Foreskin keratinocyte (primary cell): ENCODE measurements at places on chromosomes 16 and 17. TPM values are rescaled to one million over a fixed set of nuclear protein-coding genes. Genes with fewer than 3 reads are reported as not detected.

The GIT1 gene
- 49.9 and 57.6 TPM in 2 replicates for total RNA-seq

The RAB11FIP4 gene
- total RNA-seq, result 7.1 and 9.0 TPM in 2 replicates

The PYDC1 gene
- total RNA-seq, result not detected in 2 replicates

The RMI2 gene
- 20.9 and 23.1 TPM in 2 replicates for total RNA-seq

The TP53TG3F gene
- not detected in 2 replicates for total RNA-seq

The RDM1 gene
- 0.85 and 1.8 TPM in 2 replicates for total RNA-seq

The MYCBPAP gene
- total RNA-seq, result 7.8 and 13.7 TPM in 2 replicates

The DPH1 gene
- 23.3 and 24.0 TPM in 2 replicates for total RNA-seq

The KRTAP4-5 gene
- not detected in 2 replicates for total RNA-seq

The HLF gene
- 0.04 TPM in 1 of 2 replicates, not detected in the other for total RNA-seq

The CLN3 gene
- total RNA-seq, result 9.8 and 11.2 TPM in 2 replicates

The TMEM101 gene
- 22.5 and 22.6 TPM in 2 replicates for total RNA-seq

The MMP28 gene
- 4.1 and 4.5 TPM in 2 replicates for total RNA-seq
